ENCODE measurements at places on chromosomes 3 and 15. TPM values are rescaled to one million over a fixed set of nuclear protein-coding genes. Genes with fewer than 3 reads are reported as not detected.

GRCh38 chr3:29145360-29145759 is 135.5 kb upstream of the RBMS3 start:
- DNase-seq: no peak

GRCh38 chr3:184636741-184637316 is 75.0 kb downstream of the MAGEF1 start:
- DNase-seq: peak; percentile 81

- peak; percentile 91 for DNase-seq
These were observed at the start of gene BAHD1 for GRCh38 chr15:40440743-40441564. TSS of gene BAHD1 (plus strand) at chr15:40440953. CDS start at chr15:40458465, 17,512 bp downstream.

The DET1 gene
- 7.6 TPM for total RNA-seq

- no peak for DNase-seq
These were observed 6.8 kb upstream of the NCKIPSD start for GRCh38 chr3:48692551-48692950.

- DNase-seq: no peak
These were observed 81.3 kb downstream of the PCSK6 start for GRCh38 chr15:101407966-101408775.

DNA sequence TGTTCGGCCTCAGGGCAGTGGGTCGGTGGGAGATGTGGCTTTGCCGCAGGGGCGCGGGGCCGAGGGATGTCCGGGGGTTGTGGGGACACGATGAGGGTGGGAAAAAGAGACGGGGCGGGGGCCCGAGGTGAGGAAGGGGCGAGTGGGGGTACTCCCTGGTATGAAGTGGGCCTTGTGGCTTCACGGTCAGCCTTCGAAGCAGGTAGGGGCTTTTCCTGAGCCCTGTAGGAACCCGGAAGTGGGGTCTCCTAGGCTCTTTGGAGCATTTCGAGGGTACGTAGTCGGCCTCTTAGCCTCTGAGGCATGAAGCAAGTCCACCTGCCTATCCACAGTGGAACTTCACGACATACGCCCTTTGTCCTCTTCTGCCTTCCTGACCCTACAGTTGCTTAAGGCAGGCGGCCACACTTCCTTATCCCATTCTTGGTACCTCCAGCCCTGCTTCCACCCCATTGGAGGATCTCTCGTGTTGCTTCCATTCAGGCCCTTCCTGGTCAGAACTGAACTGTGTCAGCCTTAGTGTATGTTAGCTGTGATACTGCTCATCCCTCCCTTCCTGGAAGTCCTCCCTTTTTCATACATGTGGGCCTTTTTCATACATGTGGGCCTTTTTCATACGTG is 389 bp downstream of the ARPC4 start:
- DNase-seq: no peak

GRCh38 chr15:70306081-70306480 is 208.4 kb upstream of the TLE3 start:
- DNase-seq: no peak

The SPTSSB gene
- total RNA-seq: not detected

GRCh38 chr3:61724183-61724582 is 162.8 kb downstream of the PTPRG start:
- DNase-seq: no peak

The LRRIQ4 gene
- not detected for total RNA-seq

GRCh38 chr15:85793641-85794597 is 806 bp downstream of the KLHL25 start:
- DNase-seq: peak; percentile 27

The ITIH4 gene
- total RNA-seq: 0.58 TPM

The IQCF5 gene
- total RNA-seq: not detected

GRCh38 chr15:31031471-31032067 is 40.1 kb upstream of the MTMR10 start:
- no peak for DNase-seq

DNA sequence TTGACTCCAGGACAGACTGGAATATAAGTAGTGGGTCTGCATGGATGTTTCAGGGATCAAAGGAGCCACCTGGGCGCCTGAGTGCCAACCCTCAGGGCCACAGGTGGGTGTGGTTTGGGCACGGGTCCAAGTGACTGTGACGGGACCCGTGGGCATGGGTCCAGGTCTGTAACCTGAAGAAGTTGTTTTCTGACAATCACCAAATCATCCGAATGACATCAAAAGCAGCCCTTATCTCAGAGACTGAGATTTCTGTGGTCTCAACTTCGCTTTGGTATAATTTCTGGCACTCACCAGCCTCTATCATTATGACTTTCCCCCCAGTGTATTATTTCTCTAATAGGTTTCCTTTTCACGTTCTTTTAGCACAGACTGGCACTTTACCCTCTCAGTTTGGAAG is 24.4 kb downstream of the RLBP1 start:
- peak; percentile 11 for DNase-seq

GRCh38 chr15:69718916-69719315 is 266.3 kb downstream of the RPLP1 start:
- peak; percentile 13 for DNase-seq

DNA sequence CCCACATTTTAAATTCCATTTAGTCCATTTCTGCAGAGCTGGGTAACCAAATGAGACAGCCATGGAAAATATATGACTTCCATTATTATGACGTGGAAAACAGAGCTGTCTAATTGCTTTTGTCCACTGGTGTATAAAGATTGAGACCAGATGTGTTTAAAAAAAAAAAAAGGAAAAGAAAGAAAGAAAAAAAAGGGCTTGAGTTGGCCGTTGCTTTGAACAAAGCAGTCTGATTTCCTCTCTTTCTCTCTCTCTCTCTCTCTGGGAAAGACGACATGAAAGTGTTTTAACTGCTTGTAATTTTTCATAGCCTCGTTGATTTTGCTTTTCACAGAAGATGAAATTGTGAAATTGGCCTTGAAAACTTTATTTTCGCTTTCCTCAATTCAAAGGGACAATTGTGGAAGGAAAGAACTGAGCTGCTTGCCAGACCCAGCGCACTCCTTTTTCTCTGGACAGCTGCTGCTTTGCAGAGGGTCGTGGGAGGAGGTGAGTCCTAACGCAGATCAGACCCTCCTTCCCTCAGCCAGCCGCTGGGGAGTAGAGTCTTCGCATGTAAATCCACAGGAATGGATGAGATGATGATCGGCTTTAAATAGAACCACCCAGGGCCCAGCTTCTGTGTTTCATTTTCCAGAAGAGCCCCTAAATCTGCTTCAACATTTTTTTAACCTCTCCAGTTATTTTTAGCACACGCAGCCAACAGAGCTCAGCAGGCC is 42.8 kb upstream of the UBE2E1 start:
- DNase-seq: no peak

- no peak for DNase-seq
These were observed 38.7 kb downstream of the ANP32A start for GRCh38 chr15:68781766-68782588.

- no peak for DNase-seq
These were observed 34.5 kb upstream of the STIMATE start for GRCh38 chr3:52931889-52932288.

DNA sequence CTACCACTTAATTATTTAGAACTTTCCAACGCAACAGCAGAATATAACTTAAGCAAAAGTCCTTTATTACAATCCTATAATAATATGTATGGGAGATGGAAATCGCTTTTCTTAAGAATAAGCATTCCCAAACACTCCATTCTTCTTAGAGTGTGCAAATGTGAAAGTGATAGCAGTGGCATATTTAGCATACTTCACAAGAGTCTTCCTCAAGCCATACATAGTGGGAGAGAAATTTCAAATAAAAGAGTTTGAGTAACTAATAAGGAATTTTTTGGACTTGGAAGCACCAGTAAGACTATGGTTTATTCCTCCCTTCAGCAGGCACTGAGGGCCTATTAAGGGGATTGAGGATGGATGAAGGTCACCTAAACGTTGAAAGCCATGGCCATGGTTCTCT is 22.1 kb upstream of the BNC1 start:
- no peak for DNase-seq

DNA sequence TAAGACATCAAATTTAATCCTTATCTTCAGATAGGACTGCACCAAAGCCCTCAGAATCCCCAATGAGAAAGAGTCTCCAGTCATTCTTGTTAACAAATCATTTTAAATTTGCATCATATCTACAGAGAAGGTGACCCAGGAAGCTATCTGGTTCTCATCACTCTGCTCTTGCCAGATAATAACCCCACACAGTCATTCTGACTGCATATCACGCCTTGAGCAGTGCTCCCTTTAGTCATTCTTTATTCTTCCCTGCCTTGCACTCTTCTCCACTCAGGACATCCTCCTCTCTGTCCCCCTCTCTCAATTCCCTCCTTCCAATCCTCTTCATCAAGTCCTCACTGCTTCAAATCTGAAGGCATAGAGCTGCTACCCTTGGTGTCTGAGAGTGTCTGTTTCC is 83.7 kb upstream of the COL6A6 start:
- DNase-seq: no peak

DNA sequence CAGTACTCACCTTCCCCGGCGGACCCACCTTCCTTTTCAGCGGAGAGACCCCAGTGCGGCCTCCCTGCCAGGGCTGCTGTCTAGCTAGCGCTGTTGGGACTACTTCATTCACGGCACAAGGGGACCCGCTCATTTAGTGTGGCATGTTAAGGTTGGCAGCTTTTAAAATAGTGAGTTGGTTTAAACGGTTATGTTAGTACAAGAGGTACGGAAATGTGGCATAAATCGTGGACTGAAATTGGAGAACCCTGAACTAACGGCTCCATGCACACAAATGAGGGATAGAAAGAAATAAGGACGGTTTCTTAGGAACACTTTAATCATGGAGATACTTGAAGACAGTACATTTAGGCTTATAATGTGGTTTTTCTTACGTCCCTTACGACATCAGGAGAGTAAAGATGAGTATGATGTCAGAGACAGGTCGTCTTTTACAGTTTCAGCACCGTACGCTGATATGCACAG is 752 bp downstream of the CEP63 start:
- DNase-seq: peak; percentile 40

The POTEB3 gene
- not detected for total RNA-seq

GRCh38 chr3:54093491-54094248 is 28.7 kb upstream of the CACNA2D3 start:
- no peak for DNase-seq

- no peak for DNase-seq
These were observed 34.8 kb downstream of the IL12A start for GRCh38 chr3:160023476-160023875.

DNA sequence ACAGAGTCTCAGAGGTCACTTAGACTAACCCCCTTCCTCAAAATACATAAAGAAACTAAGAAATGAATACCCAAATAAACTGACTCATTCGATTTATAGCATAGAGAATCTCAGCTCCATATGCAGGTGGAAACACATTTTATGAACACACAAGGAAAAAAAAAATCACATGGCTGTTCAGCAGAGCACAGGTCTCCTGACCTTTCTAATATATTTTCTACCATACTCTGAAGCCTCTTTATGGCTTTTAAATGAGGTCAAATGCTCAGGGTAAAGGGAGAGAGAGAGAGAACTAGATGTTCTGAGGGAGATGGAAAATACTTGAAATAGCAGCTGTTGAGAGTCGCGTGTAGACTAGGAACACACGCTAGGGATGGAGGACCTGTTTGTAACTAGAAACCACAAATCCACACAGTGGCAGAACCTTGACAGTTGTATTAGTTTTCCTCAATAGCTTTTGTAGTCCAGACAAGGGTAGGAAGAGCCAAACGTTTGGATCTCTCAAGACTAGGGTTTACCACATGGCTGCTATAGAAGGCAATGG is 165.3 kb downstream of the FMN1 start:
- no peak for DNase-seq

DNA sequence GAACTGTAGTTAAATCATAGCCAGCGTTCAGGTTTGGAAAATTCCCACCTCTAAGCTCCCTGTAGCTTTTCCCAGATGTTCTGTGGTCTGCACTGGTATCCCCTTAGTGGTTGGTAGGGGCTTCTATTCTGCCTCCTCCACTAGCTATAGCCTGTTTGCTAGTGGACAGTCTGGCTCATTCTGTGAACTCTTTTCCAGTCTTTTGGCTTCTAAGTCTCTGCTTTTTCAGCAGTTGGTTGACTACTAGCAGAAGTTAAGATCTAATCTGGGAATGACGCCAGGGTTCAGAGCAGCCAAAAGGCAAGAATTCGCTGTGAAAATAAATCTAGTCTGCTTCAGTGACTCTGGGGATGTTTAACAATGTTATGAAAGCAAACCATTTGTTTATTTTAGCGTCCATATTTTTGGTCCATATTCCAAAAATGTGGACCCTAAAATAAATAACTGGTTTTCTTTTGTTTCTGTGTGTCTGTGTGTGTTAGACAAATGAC is 73.7 kb upstream of the WDR72 start:
- DNase-seq: peak; percentile 11

The SEMA3G gene
- not detected for total RNA-seq

GRCh38 chr3:8768364-8769087 is 887 bp downstream of the OXTR start:
- no peak for DNase-seq

The ARNT2 gene
- 1.6 TPM for total RNA-seq

DNA sequence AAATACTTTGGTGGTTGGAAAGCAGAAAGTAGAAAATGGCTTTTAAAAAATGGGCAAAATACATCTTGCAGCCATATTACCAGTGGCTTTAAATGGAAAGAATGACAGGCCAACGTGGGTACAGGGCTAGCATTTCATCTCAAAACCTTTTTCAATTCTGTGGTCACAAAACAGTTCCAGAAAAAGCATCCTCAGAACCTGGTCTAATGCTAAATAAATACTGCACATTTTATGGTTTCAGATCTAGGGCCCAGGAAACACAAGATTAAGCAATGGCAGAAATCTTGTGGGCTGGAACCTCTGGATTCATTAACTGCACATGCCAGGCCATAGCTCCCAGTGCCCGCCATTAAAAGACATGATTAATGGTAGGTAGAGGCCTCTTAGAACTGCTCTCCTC is 470.2 kb upstream of the RASGRP1 start:
- no peak for DNase-seq

The CTXN2 gene
- not detected for total RNA-seq
